ENCODE measurements at places on chromosomes 4 and X. TPM values are rescaled to one million over a fixed set of nuclear protein-coding genes. Genes with fewer than 3 reads are reported as not detected.

The SSX3 gene
- polyA plus RNA-seq: not detected

The FHIP1A gene
- not detected for polyA plus RNA-seq

DNA sequence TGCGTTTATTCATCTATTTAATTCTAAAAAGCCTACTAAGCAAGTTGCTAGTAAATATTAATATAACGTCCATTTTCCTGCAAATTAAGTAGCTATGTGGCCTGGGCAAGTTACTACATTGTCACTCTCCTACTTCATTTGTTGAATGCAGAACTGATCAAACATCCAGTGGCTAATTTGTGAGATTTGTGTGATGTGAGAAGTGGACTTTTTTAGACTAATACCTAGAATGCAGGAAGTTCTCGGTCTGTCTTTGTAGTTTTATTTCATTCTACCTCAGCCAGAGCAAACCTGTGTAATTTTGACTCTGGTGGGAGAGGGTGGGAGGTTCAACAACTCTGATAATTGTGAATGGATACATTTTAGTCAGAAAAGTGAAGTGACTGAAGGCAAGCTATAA, 840 bp downstream of the GUF1 start:
- peaks cover 27% of the 10 kb centered on the region for H3K4me1 ChIP-seq
- H3K27ac ChIP-seq: peak overlapping the region; percentile 94
- no peak for DNase-seq
- H3K27me3 ChIP-seq: no peaks in the 10 kb centered on the region
- peaks cover 11% of the 10 kb centered on the region for H3K36me3 ChIP-seq

GRCh38 chrX:40552768-40553167, 28.0 kb upstream of the ATP6AP2 start:
- no peaks in the 10 kb centered on the region for H3K27me3 ChIP-seq
- DNase-seq: no peak
- no peaks in the 10 kb centered on the region for H3K36me3 ChIP-seq

Measured in CD8-positive, alpha-beta memory T cell (primary cell).